Activated CD4-positive, alpha-beta T cell treated with anti-CD3 and anti-CD28 coated beads for 24 hours (primary cell): ENCODE measurements at places on chromosomes 7 and 10.
A peak's percentile ranks its signal among the peaks of the same experiment; 100 is the strongest.

GRCh38 chr10:52424341-52424740 lies 110.3 kb downstream of the DKK1 start:
- DNase-seq: no peak

GRCh38 chr10:121831777-121832176 lies 96.1 kb downstream of the ATE1 start:
- DNase-seq: no peak

- peak; percentile 87 for DNase-seq
These were observed 12.0 kb downstream of the DAGLB start for GRCh38 chr7:6435486-6436384.

- DNase-seq: no peak
These were observed 299.2 kb upstream of the ETV1 start for GRCh38 chr7:14288701-14289100.

GRCh38 chr10:113438652-113439051 lies 114.2 kb upstream of the HABP2 start:
- no peak for DNase-seq

DNA sequence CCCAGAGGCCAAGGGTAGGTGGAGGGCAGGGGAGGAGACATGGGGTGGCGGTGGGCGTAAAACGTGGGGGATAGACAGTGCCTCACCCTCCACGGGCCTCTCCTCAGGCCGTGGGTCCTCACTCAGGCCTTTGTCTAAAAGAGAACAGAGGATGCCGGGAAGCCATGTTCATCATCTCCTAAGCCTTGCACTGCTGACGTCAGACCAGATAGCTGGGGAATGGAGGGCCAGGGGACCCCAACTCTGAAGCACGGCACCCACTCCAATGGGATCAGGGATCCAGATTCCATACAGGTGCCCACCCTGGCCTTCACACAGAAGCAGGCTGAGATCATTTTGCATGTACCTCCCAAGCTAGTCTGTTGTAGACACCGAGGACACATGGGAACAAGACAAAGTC lies 83.4 kb upstream of the TMEM248 start:
- DNase-seq: no peak

- DNase-seq: no peak
These were observed 73.8 kb upstream of the PRLHR start for GRCh38 chr10:118669020-118669791.

GRCh38 chr7:117616694-117617093 lies 136.9 kb downstream of the CFTR start:
- no peak for DNase-seq

- DNase-seq: no peak
These were observed 329.2 kb upstream of the NPVF start for GRCh38 chr7:25557379-25557917.

DNA sequence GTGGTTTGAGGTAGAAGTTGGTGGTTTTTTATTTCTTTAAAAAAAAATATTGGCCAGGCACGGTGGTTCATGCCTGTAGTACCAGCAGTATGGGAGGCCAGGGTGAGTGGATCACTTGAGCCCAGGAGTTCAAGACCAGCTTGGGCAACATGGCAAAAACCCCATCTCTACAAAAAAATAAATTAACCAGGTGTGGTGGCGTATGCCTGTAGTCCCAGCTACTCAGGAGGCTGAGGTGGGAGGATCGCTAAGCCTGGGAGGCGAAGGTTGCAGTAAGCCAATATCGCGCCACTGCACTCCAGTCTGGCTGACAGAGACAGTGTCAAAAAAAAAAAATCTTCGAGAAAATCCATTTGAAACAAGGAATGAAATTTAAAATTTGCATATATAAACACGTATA lies 1.1 kb downstream of the IL2RA start:
- no peak for DNase-seq

DNA sequence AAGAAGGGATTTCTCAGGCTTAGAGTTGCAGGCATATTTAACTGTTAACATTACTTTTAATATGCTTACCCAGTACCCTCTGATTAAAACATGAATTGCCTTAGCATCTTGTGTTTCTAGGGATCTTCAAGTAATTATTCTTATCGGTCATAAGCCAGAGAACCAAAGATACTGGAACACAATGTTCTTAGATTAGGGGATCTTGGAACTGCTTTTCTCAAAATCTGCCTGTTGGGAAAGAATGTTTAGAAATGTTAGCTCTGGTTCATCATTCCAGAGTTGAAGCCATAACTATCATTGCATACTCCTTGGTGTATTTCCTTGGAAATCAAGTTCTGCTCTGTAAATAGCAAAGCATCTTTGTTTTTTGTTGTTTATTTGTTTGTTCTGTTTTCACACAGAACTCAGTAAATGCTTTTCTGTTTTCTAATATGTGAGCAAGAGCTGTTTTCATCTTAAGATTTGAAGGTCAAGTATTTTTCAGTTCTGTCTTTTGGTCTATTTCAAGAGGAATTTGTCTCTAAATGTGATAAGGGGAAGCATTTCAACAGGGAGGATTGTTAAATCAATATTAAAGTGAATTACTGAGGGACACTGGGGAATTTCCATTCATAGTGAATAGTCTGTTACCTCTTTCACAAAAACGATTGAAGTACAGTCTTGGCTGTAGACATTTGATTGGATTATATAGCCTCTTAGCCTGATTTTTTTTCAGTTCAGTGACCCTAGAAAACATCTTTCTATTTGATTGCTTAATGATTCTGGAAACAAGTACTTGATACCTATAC lies 103.2 kb upstream of the CYP26C1 start:
- no peak for DNase-seq
